ENCODE measurements at places on chromosomes 4 and X.

- peak; percentile 27 for DNase-seq
Observed at GRCh38 chr4:105715692-105716278, 7.2 kb downstream of the GSTCD start.

DNA sequence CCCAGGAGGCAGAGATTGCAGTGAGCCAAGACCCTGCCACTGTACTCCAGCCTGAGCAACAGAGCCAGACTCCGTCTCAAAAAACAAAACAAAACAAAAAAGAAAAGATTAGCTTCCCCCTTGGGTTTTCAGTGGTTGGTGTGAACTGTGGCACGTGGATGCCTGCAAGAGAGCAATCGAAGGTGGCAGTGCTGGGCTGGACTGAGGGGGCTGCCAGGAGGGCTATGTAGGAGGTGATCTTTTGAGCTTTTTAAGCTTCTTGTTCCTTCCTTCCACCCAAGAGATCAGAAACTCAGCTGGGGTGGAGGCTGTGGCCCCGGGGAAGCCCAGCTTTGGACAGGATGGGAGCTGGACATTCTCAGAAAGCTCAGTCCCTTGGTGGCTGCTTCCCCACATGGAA lies 49.6 kb downstream of the PRPS1 start:
- DNase-seq = no peak

DNA sequence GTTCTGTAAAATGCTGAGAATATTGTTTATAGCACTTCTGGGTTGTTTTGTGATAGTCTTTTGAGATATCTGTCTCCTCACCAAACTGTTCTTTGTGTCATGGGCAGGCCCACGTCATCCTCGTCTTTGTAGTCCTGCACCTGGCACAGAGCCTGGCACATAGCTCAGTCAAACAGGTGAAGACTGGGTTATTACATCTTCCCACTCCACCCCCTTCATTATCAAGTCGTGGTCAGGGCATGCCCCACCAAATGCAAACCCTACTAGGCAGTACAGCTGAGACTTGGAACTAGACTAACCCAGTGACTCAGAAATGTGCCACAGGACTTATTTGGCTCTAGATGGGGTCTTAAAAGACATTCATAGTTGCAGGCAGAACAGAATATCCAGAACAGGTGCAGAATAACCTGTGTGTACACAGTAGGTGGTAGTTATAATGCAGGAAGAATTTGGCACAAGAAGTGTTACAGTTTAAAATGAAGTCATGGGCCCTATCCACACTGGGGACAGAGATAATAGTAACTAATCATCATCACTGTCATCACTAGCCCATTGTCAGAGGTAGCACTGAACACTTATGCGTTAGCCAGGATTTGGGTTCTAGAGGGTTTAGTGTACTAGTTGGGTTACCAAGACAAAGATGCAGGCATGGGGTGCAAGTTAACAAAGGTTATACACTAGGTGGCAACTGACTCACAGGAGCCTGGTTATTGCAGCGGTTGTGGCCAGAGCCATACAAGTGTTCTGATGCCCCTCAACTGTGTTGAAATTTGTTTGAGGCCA lies 74.9 kb downstream of the TBL1X start:
- DNase-seq = no peak

GRCh38 chr4:130760246-130760645 lies 1664.3 kb downstream of the C4orf33 start:
- no peak for DNase-seq

GRCh38 chr4:87019898-87020297 lies 85.1 kb downstream of the AFF1 start:
- DNase-seq = peak; percentile 44

DNA sequence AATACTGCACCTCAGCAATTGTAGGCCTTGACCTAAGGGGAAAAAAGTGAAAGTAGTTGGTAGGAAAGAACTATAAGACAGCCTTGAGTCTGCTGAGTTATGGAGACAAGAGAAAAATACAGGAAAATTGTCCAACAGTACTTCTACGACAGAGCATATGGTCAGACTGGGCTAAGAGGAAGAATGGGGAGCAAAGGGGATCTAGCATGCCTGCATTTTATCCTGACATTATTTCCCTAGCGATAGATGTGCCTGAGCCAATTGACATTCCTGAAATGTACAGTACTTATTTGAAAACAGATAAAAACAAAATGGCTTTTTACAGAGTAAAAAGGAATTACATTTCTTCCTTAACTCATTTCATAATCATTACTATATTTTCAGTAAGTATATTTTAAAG lies 22.2 kb downstream of the GUCY1A1 start:
- DNase-seq = no peak

DNA sequence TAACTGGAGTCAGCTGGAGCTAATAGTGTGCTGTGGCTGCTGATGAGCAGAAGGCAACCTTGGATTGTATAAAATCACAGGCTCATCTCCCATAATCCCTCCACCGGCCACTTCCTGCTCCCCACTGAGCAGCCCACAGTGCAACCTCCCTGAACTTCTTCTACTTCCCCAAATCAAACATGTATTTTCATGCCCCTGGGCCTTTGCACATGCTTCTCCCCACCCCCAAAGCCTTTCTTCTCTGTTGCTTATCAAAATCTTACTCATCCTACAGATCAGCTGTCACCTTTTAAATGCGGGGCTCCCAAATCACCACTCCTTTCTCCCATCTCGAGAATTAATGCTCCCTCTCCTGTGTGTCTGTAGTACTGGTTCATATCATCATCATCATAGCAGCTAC lies 35.8 kb downstream of the RHOH start:
- no peak for DNase-seq

- no peak for DNase-seq
Observed at GRCh38 chr4:57905965-57906364, 795.8 kb upstream of the IGFBP7 start.

DNA sequence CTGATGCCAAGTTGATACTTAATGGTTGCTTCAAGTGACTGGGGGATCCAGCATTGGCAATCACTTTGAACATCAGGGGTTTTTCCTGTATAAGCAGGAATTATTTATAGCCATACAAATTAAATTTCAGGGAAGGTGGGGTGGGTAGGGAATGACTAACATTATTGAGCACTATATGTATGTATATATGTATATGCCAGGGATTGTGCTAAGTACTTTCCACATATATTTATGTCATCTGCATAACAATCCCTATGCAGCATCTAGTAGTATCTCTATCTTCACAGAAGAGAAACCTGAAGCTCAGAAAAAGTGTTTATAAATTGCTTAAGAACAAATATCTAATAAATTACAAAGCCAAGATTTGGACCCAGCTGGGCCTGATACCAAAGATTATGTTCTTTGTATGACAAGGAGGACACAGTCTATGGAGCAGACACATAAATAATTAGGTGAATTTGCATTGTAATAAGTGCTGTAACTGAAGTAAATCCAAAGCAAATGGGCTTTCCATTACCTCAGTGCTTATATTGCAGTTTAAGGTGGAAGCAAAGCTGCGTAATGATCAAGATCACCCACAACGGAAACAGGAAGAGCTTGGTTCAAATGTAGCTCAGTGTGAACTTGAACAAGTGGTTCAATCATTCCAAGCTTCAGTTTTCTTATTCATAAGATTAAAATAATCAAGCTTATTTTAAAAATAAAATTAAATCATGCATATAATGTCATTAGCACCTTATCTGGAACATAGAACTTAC lies 18.9 kb upstream of the RASGEF1B start:
- no peak for DNase-seq

- no peak for DNase-seq
Observed at GRCh38 chrX:115177932-115178331, 11.3 kb upstream of the RBMXL3 start.

- DNase-seq = no peak
Observed at GRCh38 chr4:40164459-40164858, 32.4 kb upstream of the RHOH start.

DNA sequence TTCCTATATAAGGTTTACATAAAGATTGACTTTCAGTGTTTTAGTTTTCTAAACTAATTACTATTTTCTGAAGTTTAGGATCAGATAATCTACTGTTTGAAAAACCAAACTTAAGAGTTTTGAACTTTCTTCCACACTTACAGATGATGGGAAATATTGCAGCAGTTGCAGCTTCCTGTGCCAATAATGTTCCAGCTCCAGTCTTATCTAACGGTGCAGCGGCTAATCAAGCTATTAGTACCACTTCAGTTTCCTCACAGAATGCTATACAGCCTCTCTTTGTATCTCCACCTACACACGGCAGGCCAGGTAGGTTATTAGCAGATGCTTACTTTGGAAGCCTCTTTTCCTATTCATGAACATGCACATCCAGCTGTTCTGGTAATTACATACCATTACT lies 55.6 kb downstream of the ALG13 start:
- DNase-seq = no peak

GRCh38 chr4:153468587-153468986 lies 2.4 kb downstream of the TMEM131L start:
- peak; percentile 73 for DNase-seq

DNA sequence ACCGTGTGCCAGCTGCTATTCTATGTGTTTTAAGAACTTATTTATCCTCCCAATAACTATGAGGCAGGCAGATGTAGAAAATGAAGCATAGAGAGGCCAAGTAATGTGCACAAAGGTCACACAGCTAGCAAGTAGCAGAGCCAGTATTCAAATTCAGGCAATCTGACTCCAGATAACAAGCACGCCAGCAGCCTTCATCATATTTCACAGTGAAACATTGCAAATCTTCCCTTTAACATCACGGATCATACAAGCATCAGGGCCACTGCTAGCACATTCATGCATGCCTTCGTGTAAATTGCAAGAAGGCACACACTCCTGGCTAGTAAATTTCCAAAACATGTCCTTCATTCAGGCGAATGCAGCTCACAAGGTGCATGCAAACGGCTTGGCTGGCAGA lies 33.1 kb downstream of the MAOB start:
- DNase-seq = no peak

DNA sequence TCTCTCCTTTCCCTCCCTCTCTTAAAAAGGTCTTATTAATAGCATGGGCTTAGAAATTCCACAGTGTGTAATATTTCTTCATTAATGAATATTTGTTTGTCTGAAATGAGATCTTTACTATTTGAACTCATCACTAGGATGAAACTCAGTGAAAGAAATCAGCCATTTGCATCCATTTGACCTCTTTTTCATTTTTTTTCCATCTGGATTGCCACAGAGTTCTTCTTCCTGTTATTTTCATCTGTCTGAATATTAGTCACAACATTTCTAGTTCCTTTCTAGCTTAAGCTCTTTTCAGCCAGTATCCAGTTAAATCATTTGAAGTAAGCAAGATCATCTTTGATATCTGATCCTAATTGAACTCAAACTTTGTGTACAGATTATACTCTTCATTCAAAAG lies 69.2 kb upstream of the PLS3 start:
- no peak for DNase-seq

GRCh38 chr4:83138946-83139345 lies 24.4 kb upstream of the PLAC8 start:
- DNase-seq = no peak

DNA sequence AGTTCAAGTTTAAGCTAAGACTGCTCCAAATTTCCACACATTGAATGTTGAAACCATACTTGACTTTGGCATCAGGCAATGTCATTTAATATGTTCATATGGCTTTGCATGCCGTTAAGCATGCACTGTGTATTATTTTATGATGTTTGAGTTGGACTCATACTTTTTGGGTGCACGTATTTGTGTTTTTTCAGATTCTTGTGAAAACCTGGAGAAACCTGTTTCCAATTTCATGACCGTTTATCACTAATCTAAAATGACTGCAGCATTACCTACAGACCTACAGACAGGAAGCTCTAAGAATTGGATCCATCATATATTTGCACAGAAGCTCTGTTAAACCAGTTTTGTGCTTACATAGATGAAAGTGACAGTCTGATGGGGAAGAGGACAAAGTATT lies 1093.0 kb upstream of the INTU start:
- DNase-seq = no peak

DNA sequence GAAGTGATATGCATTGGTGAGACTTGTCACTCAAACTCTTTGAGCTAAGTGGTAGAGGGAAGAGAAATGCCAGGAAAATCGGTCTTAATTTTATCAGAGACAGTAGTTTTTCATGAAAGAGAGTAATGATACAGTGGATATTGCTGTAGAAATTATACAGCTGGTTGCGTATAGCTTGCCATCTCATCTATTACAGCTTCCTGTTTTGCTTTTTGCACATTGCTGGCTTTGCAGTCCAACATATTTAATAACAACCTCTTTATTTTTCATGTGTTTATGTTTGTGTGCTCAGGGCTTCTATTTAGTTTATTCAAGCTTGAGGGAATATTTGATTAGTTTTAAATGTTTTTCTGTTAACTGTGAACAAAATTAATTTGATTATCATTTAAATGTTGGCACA lies 11.5 kb downstream of the SMAD1 start:
- no peak for DNase-seq

DNA sequence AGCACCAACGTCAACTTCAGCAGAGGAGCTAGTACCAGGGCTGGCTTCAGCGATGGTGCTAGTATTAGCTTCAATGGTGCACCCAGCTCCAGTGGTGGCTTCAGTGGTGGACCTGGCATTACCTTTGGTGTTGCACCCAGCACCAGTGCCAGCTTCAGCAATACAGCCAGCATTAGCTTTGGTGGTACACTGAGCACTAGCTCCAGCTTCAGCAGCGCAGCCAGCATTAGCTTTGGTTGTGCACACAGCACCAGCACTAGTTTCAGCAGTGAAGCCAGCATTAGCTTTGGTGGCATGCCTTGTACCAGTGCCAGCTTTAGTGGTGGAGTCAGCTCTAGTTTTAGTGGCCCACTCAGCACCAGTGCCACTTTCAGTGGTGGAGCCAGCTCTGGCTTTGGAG lies 8.3 kb downstream of the TRO start:
- no peak for DNase-seq
